ENCODE measurements at places on chromosomes 3 and 15. TPM values are rescaled to one million over a fixed set of nuclear protein-coding genes. Genes with fewer than 3 reads are reported as not detected.

OR4M2 gene
- total RNA-seq, result not detected

ALAS1 gene
- total RNA-seq, result 46.3 TPM

IL20RB gene
- total RNA-seq, result 0.59 TPM

SLC9C1 gene
- 0.30 TPM for total RNA-seq

SEMA5B gene
- not detected for total RNA-seq

SNX1 gene
- 42.2 TPM for total RNA-seq

ADGRG7 gene
- 0.30 TPM for total RNA-seq

ARGFX gene
- not detected for total RNA-seq

SCN5A gene
- 0.30 TPM for total RNA-seq

DPPA4 gene
- total RNA-seq, result not detected

NAALADL2 gene
- total RNA-seq, result 17.8 TPM

NIT2 gene
- 11.3 TPM for total RNA-seq

GPR149 gene
- total RNA-seq, result not detected

PRTG gene
- 1.2 TPM for total RNA-seq

CALML4 gene
- 0.30 TPM for total RNA-seq

TFDP2 gene
- 16.9 TPM for total RNA-seq

DNAJA4 gene
- total RNA-seq, result 2.7 TPM

CHRD gene
- 0.55 TPM for total RNA-seq

RAD51 gene
- 4.8 TPM for total RNA-seq
